ENCODE measurements at places on chromosomes 1 and 21.

DNA sequence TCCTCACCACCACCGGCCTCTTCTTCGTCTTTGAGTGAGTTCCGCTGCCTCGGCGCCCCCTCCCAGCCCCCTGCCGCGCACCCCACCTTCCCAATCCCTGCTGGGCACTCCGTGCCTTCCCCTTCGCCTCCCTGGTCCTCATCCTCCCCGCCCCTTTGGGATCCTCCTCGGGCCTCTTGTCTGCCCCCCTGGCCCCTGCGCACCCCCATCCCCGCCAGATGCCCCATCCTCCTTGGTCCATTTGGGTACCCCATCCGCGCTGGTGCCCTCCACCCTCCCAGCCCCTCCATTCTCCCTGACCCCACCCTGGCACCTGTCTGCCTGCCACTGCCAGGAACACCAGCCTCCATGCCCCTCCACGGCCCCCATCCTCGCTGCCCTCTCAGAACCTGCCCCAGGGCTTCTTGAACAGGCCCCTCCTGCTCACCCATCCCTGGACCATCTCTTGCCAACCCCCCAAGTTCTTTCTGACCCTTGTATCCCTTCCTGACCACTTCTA is 667 bp downstream of the ZDHHC18 start:
- no peak for DNase-seq

DNA sequence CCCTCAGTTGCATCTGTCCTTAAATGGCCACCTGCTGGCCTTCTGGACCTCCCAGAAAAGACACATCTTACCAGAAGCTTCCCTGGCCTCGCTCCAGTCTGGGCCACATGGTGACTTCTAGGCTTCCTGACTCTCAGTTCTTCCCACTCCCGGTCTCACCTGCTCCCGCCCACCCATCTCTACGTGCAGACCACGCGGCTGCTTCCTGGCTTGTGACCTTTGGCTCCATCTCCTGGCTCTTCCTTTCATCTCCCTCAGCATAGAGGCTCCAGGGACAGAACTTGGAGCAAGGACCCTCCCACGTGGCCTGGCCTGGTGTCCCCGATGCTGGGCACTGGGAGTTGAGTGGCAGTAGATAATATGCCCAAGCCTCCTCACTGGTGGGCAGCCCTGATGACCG is 124.9 kb upstream of the IRF2BP2 start:
- DNase-seq: no peak

GRCh38 chr21:45026066-45026745 is 48.2 kb upstream of the ADARB1 start:
- DNase-seq: no peak

- DNase-seq: no peak
Measured at GRCh38 chr21:31964692-31965091, 91.9 kb downstream of the HUNK start.

DNA sequence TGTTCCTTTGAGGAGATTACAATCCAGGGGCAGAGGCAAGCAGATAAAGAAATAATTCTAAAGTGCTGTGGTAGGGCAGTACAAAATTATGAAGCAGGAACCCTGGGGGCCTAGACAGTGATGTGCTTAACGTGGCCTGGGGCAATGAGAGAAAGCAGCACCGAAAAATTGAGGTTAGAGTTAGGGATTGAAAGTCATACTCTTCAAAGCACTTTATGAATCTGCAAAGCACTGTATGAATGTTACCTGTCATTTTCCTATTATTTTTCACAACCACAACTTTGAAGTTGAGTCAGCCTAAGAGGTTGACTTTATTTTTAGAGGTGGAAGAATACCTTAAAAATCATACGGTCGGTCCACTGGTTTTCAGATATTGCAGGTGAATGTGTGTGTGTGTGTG is 183.4 kb upstream of the NFIA start:
- no peak for DNase-seq

DNA sequence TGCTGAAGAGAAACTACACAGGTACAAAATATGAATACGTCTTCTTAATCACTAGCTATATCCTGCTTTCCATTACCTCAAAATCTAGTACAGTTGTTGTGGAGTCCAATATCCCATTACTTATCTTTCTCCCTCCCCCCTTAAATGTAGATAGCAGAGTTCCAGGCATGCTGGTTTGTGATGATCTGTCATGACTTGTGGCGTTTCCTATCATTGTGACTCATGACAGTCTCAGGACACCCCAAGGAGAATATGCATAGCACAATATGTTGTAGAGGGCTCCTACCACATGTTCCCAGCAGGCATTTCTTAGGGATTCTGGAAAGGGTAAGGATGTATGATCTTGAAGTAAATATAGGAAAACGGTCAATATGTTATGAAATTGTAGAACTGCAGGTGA is 206.9 kb downstream of the USH2A start:
- no peak for DNase-seq

- no peak for DNase-seq
Measured at GRCh38 chr1:225973158-225973557, 26.0 kb downstream of the SDE2 start.

GRCh38 chr21:37226041-37226920 is 40.9 kb downstream of the VPS26C start:
- no peak for DNase-seq

GRCh38 chr1:213977909-213978308 is 9.9 kb upstream of the PROX1 start:
- DNase-seq: no peak

GRCh38 chr1:83912876-83913275 is 86.1 kb downstream of the TTLL7 start:
- DNase-seq: no peak

GRCh38 chr21:28883931-28884330 is 108.7 kb downstream of the LTN1 start:
- no peak for DNase-seq

GRCh38 chr1:86119214-86119764 is 37.3 kb downstream of the COL24A1 start:
- no peak for DNase-seq

- no peak for DNase-seq
Measured at GRCh38 chr1:96995351-96995750, 273.8 kb downstream of the PTBP2 start.

GRCh38 chr1:107670397-107671040 is 294.5 kb downstream of the VAV3 start:
- DNase-seq: no peak

DNA sequence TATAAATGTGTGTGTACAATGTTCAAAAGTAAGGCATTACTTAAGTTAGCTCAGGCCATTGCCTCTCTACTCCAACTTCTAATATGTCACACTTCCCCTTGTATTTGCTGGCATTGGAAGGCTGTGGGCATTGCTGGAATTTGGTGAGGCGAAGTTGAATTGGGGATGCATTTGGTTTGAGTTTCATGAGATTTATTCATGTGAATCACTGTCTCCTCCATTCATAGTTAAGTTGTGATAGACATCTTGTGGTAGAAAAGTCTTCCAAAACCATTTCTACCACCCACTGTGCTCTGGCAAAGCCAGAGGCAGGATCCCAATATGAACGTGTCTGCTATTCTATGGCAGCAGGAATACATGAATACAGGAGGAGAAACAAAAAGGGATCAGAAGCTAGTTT is 397.8 kb upstream of the USP24 start:
- DNase-seq: no peak

DNA sequence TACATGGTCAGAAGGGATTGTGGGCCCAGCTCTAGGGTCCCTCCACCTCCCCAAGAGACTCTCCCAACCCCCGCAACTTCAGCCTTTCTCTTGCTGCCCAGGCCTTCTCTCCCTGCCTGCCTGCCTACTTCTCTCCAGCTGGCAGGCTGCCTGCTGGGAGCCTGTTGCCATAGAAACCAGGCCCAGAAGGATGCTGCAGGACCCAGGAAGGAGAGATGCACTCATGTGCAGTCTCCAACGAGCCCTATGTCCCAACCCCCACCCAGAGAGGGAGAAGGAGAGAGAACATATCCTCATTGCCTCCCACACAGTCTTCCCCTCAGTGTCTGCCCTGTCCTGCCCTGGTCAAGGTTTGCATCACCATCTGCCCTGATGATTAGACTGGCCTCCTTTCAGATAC is 10.8 kb upstream of the SMIM12 start:
- no peak for DNase-seq

DNA sequence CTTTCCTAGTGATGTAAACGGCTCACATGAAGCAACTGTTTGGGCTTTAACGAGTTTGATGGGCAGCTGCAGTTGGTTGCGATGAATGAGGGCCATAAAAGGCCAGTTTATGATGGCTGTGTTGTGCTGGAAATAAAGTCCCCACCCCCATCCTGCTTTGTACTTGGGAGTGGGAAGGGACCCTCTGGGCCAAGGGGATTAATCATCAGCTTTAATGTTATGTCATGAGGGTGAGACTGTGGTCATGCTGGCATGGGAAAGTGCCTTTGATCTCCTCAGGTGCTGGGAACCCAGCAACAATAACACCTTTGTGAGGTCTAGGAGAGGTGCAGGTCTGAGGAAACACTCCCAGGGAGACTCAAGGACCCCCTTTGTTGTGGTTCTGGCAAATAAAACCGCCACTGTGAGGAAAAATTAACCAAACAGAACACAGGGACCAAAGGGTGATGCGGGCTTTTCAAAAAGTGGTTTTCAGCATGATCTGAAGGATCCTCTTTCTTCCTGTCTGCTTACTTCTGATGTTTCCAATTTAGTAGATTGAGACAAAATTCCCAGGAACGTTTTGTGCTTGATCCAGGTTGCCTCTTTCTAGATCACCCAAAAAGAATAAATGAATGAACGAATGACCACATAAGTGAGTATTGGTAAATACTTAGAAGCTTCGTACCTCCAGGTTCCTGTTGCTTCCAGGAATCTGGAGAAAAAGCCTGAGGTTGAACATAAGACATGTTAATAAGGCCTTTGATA is 257.8 kb upstream of the HOOK1 start:
- no peak for DNase-seq

GRCh38 chr1:154352245-154352580 is 26.9 kb downstream of the ATP8B2 start:
- DNase-seq: no peak

DNA sequence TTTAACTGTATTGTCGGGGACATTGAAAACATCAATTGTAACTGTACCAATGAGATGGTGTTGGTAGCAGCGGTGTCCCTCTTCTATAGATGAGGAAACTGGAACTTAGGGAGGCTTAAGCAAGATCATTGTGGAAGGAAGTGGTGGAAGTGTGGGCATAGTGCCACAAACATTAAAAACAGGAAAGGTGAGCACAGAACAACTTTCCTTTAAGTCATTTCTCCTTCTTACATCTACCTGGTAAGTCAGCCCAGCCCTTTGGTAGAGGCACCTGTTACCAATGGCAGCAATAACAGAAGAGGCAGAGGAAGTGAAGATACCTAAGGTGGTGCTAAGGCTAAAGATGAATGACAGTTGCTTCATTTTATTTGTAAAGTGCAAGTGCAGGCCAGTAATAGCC is 12.0 kb upstream of the CTSS start:
- DNase-seq: no peak

GRCh38 chr1:58786184-58786926 is 2.5 kb upstream of the JUN start:
- no peak for DNase-seq

DNA sequence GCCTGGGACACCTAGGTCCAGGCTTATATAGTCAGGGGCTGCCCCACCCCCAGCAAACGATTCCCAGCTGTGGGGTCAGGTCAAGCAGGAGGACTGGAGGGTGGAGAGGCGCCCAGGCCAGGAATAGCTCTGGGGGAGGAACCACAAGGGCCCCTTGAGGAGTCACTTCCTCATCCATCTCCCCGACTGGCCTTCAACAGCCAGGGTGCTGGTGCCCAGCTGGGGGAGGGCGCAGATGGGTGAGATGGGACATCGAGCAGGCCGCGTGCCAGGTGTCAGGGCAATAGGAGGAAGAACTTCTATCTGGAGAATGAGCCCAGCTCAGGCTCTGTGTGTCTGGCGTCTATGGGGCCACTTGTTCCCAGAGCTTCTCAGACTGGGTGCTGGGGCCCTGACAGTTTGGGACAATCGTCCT is 208 bp upstream of the MYBPH start:
- no peak for DNase-seq

- DNase-seq: no peak
Measured at GRCh38 chr1:196628838-196629237, 20.6 kb upstream of the KCNT2 start.

- no peak for DNase-seq
Measured at GRCh38 chr21:22791986-22792560, 1793.9 kb downstream of the NCAM2 start.

DNA sequence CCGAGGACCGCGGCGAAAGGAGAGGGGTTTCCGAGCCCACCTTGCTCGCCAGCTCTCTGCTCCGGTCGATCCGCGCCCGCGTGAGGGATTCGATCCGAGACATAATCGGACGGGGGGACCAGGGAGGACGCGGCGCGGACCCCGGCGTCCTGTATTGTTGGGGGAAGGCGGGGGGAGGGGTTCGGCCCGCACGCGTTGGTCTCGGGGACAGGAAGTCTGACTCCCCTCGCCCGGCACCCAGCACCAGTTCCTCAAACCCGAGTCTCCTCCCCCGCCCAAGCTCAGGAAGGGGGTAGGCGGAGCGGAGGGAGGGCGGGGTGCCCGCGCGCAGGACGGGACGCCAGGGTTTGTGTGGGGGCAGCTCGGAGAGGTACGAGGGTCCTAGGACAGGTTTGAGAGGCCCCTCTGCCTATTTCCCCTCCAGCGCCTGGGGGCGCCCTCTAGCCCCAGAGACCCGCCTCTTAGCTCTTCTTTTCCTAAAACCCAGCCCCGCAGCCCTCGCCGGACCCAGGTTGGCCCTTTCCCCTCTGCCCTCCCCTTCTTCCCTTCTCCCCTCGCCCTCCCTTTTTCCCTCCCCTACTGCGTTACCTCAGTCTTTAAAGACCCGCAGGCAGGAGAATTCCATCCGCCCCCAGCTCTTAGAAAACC is at the start of gene ARHGEF2:
Gene ARHGEF2, minus strand, starts transcription at position 223 of the 648 bp plus-strand sequence. Its CDS starts 120 bp downstream, at position 103.
- DNase-seq: peak; percentile 78

GRCh38 chr1:2925918-2926317 is 95.3 kb upstream of the ACTRT2 start:
- DNase-seq: no peak

DNA sequence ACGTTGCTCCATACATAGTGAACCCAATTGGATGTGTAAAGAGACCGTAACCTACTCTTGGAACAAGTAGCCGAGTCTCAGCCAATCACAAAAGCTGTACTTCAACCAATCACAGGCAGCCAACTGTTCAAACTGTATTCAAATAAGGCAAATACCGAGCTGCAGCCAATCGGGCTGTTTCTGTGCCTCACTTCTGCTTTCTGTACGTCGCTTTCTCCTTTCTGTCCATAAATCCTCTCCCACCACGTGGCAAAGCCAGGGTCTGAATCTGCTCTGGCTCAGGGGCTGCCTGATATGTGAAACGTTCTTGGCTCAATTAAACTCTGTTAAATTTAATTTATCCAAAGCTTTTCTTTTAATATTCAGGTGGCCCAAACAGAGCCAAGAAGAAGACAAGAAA is 210.3 kb downstream of the URB2 start:
- DNase-seq: no peak

- no peak for DNase-seq
Measured at GRCh38 chr1:218705391-218705790, 360.3 kb downstream of the TGFB2 start.

DNA sequence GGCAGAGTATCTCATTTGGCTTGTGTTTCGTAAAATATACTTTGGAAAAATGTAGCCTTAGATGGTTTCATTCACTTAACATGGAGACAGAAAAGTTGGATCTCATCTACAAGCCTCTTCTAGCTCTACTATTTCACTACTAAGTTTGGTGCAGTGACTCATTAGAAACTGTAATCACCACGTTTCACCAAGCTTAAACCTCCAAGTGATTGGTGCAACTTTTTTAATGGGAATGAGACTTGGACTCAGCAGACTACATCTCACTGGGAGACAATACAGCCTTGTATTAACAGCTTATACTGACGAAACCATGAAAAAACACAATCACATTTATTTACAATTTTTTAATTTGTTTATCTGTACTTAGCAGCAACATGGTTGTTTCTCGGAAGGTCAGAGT is 29.9 kb upstream of the NRIP1 start:
- no peak for DNase-seq

GRCh38 chr1:222454782-222455181 is 93.1 kb downstream of the HHIPL2 start:
- DNase-seq: no peak
